ENCODE measurements at places on chromosomes 3 and 15.
A peak's percentile ranks its signal among the peaks of the same experiment; 100 is the strongest.

DNA sequence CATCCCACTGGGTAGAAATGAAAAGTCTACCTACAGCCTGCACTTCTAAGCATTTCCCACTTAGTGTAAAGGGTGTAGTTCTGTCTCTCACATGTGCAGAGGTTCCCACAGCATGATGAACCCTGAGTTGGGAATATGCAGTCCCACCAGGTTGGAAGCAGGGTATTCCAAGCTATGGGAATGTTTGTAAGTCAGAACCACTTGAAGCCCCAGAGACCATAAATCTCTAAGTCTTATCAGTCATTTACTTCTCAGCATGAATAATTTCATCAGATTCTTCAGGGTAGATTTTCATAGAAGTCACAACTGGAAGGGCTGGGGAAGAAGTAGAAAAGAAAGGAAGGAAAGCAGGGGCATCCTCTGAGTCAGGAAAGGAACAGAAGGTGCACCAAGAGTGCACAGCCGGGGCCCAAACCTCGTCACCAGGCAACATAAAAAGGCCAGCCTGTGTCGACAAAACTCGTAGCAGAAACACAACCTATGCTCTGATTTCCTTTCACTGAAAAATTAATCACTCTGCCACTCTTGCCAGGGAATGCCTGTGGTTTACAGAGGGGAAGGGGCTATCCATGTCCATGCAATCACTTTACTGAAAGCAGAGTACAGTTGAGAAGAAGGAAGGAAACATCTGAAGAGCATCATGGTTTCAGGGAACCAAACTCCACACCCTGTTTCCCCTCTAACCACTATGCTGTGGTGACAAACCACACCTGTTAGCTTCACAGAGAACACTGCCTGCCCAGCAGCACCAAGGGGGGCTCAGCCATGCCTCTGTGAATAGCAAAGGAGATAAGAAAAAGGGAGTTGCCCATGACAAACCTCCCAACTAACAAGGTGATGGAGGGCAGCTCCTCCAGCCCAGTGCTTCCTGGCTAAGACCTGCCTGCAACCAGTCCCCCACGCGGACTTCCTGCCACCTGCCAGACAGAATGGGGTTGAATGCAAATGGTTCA lies 40.5 kb downstream of the SH3BP5 start:
- DNase-seq: peak; percentile 80

DNA sequence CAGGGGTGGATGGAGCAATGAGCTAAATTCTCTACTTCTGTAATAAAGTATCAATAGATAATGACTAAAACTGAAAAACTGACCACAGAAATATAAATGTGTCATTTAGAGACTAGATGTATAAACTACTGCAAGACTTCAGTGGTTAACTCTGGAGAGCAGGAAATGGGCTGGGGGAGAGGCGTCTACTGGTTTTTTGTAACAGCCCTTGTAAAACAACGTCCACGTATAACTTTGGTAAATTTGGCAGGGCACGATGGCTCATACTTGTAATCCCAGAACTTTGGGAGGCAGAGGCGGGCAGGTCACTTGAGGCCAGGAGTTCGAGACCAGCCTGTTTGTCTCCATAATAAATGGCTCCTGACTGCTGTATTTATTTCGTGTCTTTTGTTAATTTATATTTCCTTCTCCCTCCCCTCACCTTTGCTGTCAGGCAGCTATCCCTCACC lies 12.5 kb downstream of the RAB27A start:
- peak; percentile 95 for DNase-seq

DNA sequence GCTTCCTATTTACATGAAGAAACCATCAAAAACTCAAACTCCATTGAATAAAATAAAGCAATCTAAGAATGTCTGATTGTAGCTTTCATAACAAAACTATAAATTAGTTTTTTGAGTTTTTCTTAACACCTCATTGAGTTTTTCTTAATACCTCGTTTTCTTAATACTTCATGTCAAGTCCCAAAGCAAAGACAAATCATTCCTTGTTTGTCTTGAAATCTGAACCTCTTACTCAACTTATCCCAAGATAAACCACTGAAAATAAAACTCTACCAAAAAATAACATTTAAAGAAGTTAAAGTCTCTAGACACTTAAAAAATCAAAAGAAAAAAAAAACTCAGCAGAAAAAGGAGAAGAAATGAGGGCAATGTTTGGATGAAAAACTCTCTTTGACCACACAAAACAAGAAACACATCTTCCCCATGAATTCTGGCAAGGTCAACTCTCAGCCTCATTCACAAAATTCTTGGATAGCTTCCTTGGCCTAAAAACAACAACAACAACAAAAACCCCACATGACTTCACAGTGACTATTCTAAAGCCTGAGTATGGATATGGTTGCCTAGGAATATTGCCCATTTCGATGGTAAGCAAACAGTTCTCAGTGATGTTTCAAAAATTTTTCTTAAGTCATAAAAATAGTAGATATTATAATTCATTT lies 38.2 kb downstream of the TMCC1 start:
- no peak for DNase-seq

DNA sequence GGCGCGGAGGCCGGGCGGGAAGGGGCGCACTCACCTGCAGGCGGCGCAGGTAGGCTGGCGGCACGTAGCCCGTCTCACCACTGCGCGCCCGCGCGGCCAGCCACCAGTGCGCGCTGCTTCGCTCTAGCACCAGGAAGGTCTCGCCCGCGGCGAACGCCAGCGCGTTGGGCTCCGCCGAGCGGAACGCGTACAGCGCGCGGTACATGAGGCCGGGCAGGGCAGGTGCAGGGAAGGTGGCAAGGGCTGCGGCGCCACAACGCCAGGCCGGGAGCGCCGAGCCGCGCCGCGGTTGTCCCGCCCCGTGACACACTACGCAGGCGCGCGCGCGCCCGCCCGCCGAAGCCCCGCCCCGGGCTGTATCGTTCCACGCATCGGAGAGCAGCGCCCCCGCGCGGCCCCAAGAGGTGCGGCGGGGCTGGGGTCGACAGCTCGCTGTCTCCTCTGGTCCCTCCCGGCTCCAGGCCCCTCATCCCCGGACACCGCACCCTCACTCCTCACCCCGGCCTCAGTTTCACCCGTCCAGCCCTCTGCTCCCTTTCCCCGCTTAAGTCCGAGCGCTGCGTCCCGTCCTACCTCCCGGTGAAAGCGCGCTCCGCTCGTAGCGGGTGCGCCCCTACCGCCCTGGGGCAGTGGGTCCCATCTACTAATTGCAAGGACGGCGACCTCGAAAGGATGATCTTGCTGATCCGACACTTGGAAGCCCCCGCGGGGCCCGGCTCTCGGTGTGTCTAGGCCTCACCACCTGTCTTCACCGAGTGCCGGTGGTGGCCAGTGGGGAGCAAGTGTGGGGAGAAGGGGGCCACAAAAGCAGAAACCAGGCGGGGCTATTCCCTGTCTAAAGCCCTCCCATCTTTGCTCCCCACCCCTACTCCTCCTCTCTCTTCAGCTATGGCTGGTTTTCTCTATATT lies at the start of gene NCKIPSD:
NCKIPSD (minus strand) TSS at position 313 of the 909 bp plus-strand sequence; CDS start at position 205, 108 bp downstream.
- peak; percentile 92 for DNase-seq

- no peak for DNase-seq
Observed at GRCh38 chr15:99174567-99175395, 69.9 kb downstream of the SYNM start.

DNA sequence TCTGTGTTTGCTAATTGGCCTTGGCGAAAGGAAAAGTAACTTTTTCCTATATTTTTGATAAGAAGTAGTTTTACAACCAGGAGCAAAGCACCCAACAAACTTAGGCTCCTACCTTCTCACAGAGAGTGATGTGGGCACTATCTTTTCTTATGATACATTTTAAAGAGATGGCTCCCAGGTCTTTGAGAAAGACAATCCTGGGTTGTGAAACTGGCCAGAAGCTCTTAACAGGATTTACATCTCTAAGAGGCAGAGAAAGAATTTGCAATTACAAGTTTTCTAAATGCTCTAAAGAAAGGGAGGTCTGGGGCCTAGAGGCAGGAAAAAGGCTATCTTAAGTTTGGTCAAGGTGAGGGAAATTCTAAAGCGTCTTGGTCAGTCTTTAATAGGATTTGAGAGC lies 609.7 kb downstream of the VGLL3 start:
- DNase-seq: no peak
